Choroid plexus epithelial cell (primary cell): ENCODE measurements at places on chromosomes 12 and 14.

DNA sequence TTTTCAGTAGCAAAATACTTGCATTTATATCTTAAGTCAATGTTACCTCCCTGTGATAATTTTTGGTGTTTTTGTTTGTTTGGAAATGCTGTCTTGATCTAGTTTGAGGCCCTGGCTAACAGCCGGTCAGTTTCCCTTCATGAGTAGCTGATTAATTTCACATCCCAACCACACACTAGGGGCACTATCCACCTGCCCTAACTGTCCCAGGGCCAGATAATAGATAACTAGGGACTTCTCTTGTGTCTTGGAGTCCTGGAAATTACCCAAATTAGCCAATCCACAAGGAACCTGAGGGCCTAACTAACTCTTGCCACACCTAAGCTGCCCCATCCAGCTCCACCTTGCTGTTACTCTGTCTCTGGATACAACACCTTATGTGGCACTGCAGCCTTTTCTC lies 399.9 kb downstream of the FOXG1 start:
- peak; percentile 2 for DNase-seq

DNA sequence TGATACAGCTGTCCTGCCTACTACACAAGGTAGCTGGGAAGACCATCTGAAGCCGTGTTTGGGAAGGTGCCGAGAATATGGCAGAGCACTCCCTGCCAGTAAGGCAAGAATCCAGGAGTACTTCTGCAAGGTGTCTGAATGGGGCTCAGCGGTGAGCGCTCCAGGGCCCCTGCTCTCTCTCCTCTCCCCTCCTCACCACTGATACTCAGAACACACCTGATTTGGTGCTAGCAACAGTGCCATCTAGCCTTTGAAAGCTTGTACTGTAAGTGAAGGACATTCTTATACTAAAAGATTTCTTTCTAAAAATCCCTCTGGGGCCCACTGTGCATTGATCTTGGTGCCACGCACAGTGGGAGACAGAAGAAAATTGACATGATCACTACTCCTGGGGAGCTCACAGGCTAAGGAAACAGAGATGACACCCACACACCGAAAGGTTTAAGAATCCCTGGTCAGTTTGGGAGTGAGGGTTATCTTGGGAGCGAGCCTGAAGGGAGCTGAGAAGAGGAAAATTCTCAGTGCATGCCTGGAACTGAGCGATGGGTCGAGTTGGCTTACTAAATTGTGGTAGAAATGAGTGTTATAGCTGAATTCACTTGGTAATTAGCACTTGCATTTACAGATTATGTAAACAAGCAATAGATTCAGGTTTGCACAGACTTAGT lies 216.9 kb downstream of the NTF3 start:
- DNase-seq: peak; percentile 4

DNA sequence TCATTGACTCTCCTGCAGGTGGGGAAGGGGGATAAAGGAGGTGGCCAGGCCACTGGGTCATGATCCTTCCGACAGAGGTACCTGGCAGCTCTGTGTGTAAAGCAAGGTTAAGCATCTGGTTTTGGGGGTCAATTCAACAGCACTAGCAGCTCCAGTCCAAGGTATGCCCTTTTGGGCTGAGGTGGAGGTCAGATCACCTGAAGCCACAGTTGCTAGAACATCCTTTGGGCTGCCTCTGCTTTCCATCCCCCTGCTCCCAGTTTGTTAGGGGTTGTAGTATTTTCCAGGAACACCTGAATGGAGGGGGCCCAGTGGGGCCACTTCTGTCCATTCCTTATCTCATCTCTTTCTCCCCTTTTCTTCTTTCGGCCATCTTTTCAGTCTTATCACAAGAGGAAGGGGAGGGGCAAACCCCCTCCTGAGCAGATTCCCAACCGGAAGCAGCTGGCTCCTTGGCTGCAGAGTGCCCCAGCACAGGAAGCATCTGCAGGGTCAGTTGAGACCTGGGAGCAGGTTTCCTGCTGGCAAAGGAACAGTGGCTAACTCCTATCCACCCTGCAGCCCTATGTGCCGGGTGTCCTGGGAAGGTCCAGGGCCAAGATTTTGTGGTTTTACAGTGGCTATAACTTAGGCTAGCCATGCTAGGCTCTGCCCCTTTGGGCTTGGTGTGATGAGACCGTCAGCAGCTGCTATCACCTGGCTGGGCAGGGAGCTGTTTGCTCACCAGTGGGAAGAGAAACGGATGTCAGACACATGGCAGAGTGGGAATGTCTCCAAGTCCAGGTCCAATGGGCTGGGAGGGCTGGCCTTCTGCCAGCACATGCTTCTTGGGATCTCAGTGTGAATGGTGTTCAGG lies 40.2 kb downstream of the SH2B3 start:
- peak; percentile 78 for DNase-seq

DNA sequence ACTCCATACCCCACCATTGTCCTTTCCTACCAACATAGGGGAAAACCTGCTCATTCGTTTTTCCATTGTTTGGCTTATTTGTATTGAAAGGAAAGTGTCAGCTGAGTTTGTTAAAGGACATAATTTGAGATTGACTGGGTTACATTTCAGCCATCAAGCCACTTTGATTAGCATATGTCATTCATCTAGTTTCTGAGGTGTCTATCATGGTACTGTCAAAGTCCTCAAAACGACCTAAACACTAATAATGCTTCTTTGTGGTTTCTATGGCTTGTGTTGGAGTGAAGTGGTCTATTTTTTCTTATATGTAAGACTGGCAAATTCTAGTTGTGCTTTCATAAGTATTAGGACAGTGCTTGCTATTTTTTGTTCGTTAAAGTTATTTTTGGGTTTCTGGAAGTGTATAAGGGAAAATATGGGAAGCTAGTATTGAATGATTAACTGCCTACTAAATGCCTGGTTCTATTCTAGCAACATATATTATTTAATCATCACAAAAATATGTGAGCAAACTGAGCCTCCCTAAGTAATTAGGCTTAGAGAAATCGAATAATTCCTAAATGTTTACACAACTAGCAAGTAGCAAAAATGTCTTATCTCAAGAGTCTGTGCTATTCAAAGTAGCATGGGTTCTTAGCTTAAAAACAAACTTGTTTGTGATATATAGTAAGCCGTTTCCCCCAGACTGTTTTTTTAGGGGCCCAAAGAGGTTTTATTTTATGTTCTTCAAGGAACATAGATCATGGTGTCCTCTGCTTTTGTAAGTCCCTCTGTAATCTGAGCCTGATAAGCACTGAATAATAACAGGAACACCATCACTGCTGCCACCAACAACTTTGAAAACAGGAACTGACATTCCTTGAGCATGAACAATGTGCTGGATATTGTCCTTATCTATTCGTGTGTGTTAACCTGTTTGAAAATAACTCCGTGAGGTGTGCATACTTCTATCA lies 67.1 kb downstream of the DERA start:
- DNase-seq: peak; percentile 87

GRCh38 chr14:79186523-79186922 lies 1016.4 kb downstream of the NRXN3 start:
- peak; percentile 45 for DNase-seq

DNA sequence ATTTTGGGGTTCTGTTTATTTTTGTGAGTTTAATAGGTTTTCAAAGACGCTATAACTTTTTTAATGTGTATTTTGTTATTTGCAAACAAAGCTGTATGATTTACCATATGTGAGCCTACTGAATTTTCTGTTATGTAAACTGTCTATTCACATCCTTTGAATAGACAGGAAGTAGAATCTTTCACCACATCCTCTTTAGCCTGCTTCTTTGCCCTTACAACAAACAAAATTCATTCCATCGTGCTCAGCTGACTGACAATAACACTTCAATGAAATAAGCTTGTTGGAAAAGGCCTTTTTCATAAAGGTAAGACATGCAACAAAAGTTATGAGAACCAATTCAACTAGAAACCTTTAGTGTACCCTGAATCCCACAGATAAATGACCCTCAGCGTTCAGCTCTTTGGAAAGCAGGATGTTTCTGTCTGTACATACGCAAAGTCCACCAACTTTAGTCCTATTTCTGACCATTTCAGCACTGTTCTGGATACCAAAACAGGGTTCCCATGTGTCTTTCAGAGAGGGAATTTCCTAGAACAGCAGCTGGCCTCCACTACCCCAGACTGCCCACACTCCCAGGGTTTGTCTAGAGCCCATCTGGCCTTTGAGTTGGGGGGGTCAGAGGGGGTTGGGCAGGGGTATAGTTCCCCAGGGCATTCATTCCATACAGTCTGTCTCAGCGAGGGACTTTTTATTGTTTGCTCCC lies 71.3 kb downstream of the DUSP6 start:
- DNase-seq: peak; percentile 62

DNA sequence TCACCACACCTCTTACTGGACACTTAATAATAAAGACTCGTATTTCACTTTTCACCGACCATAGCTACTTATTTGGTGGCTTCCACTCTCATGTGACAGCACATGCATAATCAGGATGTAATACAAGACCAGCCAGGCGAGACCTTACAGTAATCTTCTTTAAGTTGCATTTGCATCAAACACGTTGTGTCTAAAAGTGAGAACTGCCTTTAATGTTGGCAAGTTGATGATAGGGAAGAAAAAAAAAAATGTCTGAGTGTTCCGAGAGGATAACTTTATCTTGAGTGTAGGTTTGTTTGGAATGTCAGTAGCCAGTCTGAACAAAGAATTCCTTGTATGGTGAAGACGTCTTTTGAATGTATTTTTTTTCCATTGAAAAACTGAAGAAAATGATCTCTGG lies 440.4 kb downstream of the ADAMTS20 start:
- DNase-seq: no peak

DNA sequence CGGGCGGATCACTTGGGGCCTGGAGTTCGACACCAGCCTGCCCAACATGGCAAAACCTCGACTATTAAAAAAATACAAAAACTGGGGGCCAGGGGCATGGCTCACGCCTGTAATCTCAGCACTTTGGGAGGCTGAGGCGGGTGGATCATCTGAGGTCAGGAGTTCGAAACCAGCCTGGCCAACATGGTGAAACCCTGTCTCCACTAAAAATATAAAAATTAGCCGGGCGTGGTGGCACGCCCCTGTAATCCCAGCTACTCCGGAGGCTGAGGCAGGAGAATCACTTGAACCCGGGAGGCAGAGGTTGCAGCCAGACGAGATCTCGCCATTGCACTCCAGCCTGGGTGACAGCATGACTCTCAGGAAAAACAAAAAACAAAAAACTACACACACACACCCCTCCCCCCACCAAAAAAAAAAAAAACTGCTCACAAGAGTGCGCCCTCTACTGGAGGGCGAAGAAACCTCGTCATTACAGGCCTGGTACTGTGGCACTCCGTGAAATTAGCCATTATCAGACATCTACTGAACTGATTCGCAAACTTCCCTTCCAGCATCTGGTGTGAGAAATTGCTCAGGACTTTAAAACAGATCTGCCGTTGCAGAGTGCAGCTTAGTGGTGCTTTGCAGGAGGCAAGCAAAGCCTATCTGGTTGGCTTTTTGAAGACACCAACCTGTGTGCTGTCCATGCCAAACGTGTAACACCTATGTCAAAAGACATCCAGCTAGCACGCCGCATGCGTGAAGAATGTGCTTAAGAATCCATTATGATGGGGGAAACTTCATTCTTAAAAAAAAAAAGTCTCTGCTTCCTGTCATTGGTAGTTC lies 7.7 kb downstream of the PPP1R3E start:
- DNase-seq: peak; percentile 66
